Right lobe of liver (tissue), 6 donors: ENCODE measurements at places on chromosomes 2 and 18.

GRCh38 chr2:198697218-198697617, 760.5 kb downstream of the SATB2 start:
- no peak for DNase-seq

- DNase-seq = no peak
Measured at GRCh38 chr2:229930656-229931055, 8.4 kb downstream of the FBXO36 start.

GRCh38 chr18:68839701-68840100, 41.8 kb downstream of the CCDC102B start:
- DNase-seq = no peak

DNA sequence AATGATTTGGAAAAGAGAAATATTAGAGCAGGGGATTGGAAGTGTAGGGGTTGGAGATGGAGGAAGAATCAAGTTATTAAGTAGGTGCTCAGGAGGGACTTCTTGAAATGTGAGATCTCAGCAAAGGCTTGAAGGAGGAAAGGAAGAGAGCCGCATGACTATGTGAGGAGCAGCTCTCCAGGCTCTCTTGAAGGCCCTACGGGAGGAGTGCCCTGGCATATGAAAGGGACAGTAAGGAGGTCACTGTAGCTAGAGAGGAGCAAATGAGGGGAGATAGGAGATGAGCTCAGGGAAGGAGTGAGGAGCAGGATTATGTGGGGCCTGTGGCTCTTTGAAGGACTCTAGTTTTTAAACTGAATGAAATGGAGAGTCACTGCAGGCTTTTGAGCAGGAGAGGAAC, 181.1 kb upstream of the NABP1 start:
- DNase-seq = no peak

GRCh38 chr2:68448671-68449653, 18.1 kb downstream of the FBXO48 start:
- DNase-seq = no peak

DNA sequence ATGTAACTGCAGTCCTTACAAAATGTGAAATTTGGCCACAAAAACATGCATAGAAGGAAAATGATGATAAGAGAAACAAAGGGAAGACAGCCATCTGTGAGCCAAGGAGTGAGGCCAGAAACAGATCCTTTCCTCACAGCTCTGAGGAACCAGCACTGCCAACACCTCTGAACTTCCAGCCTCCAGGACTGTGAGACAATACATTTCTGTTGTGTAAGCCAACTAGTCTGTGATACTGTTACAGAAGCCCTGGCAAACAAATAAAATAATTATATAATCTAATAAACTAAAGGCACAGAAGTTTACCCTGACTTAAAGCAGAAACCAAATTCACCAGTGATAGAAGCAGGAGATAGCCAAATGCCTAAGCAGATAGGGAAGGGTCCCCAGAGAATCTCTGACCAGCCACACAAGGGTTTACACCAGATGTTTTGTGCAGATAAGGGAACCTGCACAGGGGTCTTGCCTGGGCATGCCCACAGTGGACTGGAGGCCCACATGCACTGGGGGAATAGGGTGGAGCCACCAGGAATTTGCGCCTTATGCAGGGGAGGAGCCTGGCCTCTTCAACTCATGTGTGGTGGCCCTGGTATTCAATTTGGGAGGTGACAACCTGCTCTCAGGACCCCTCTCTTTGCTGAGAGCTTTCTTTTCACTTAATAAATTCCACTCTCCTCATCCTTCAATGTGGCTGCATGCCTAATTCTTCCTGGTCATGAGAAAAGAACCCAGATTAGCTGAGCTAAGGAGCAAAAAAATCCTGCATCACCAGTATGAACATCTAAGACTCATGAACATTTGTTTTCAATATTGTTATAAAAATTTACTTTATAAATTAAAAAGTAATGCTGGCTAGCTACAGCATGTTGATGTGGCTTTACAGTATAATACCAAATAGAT, 3.8 kb upstream of the GCC2 start:
- no peak for DNase-seq

- no peak for DNase-seq
Measured at GRCh38 chr2:69605284-69605683, 38.3 kb downstream of the AAK1 start.

- no peak for DNase-seq
Measured at GRCh38 chr18:25979369-25980040, 110.9 kb downstream of the SS18 start.

GRCh38 chr2:186518945-186519344, 32.9 kb downstream of the ZC3H15 start:
- no peak for DNase-seq

DNA sequence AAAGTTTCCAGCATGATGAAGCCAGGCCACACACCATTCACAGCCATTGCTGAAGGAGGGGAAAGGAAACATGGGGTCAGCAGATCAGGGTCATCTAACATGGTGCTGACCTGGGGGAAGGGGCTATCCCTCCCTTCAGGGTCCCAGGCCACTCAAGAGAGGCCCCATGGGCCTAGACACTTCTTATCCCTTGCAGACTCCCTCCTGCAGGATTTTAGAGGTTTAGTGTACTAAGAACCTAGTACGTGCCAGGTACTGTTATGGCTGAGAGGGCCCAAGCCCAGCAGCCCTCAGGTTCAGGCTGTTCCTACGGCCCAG, 8.8 kb downstream of the KHK start:
- no peak for DNase-seq
